Neural progenitor cell (in vitro differentiated cells): ENCODE measurements at places on chromosomes 6 and 20. TPM values are rescaled to one million over a fixed set of nuclear protein-coding genes. Genes with fewer than 3 reads are reported as not detected.

ELOVL4 gene
- 11.6 and 17.2 TPM in 2 replicates for total RNA-seq

- H3K27ac ChIP-seq = no peak overlapping the region
- no peaks in the 10 kb centered on the region for H3K27me3 ChIP-seq
- H3K36me3 ChIP-seq = no peaks in the 10 kb centered on the region
- DNase-seq = no peak
- no peaks in the 10 kb centered on the region for H3K4me1 ChIP-seq
Observed at GRCh38 chr6:37006793-37007339, 1.4 kb downstream of the FGD2 start.

DNA sequence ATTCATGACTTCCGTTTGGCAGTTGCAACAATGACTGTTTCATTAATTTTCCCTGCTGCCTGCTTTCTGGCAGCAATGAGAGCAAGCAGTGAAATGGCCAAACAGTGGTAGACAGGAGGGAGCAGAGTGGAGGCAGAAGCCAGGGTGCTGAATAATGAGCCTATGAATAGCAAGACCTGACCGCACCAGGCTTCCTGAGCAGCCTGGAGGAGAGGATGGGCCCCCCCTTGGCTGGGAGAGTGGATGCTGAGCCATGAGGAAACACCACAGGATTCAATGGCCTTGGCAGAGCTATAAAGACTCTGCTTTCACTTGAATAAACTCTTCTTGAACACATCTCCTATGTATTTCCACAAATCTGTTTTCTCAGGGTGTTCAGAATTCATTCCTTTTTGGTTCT, 68.1 kb upstream of the SNRPB2 start:
- H3K27me3 ChIP-seq = no peaks in the 10 kb centered on the region
- no peaks in the 10 kb centered on the region for H3K36me3 ChIP-seq
- H3K4me3 ChIP-seq = no peak overlapping the region

DNA sequence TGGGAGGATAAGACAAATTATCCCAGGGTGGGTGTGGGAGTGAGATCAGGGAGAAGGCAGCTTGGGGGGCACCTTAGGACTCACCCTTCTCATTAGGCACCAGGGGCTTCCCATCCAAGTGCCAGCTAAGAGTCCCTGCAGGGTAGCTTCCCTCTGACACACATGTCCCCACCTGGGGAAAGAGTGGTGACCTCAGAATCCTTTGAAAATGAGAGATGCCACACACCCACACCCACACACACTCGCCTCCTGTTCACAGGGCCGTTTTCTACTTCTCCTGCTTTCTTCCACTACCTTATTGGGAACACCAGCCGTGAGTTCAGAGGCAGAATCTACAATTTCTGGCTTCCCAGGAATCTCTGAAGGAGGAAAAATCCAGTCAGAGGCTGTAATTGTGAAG, 1.0 kb downstream of the AGER start:
- no peak for DNase-seq
- no peak overlapping the region for H3K4me3 ChIP-seq
- H3K27me3 ChIP-seq = no peaks in the 10 kb centered on the region
- H3K36me3 ChIP-seq = no peaks in the 10 kb centered on the region
- peak overlapping the region; percentile 20 for H3K27ac ChIP-seq
